ENCODE measurements at places on chromosomes 7 and 10. TPM values are rescaled to one million over a fixed set of nuclear protein-coding genes. Genes with fewer than 3 reads are reported as not detected.

Gene DUSP5
- 2.4 TPM for total RNA-seq

Gene EBLN1
- not detected for total RNA-seq

Gene TMEM196
- 0.55 TPM for total RNA-seq

Gene SUN3
- not detected for total RNA-seq

DNA sequence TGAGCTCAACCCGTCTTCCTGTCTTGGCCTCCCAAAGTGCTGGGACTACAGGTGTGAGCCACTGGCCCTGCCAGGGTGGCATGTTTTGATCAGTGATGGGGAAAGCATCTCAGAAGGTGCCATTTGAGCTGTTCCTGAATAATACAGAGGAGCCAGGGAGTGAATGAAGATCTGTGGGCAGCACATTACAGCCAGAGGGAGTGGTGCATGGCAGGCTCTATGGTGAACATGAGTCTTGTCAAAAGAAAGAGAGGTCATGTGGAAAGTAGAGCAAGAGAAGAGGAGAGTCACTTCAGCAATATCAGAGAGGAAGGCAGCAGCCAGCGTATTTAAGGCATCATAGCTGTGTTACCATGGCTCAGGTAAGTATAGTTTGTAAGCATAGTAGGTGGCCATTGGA, 275.7 kb upstream of the LRGUK start:
- no peak for DNase-seq
- H3K27ac ChIP-seq: no peak overlapping the region
- no peaks in the 10 kb centered on the region for H3K36me3 ChIP-seq
- no peaks in the 10 kb centered on the region for H3K4me1 ChIP-seq

DNA sequence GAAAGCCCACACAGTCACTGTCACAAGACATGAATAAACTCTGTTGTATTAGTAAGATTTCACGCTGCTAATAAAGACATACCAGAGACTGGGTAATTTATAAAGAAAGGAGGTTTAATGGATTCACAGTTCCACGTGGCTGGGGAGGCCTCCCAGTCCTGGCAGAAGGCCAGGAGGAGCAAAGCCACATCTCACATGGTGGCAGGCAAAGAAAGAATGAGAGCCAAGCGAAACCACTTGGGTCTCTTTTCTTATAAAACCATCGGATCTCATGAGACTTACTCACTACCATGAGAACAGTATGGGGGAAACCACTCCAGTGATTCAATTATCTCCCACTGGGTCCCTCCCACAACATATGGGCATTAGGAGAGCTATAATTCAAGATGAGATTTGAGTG, 110.2 kb downstream of the ST8SIA6 start:
- H3K4me1 ChIP-seq: no peaks in the 10 kb centered on the region
- DNase-seq: no peak
- no peak overlapping the region for H3K4me3 ChIP-seq
- peaks cover 5% of the 10 kb centered on the region for H3K36me3 ChIP-seq

GRCh38 chr7:191105-191980, 1.0 kb upstream of the FAM20C start:
- peak overlapping the region; percentile 89 for H3K4me3 ChIP-seq
- no peak overlapping the region for H3K27ac ChIP-seq
- H3K27me3 ChIP-seq: peaks cover 38% of the 10 kb centered on the region
- H3K36me3 ChIP-seq: peaks cover 9% of the 10 kb centered on the region
- DNase-seq: no peak
- peaks cover 38% of the 10 kb centered on the region for H3K4me1 ChIP-seq

DNA sequence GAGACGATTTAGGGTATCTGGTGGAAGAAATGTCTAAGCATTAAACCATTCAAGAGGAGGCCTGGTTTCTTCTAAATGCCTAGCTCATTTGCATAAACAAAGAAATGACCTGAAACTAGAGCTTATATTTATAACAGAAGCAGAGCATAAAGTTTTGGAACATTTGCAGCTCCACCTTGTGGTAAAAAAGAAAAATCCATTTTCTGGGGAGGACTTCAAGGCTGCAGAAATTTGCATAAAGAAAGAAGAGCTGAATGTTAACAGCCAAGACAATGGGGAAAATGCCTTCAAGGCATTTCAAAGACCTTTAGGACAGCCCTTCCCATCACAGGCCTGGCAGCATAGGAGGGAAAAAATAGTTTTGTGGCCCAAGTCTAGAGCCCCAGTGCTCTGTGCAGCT, 362.0 kb downstream of the ZNF248 start:
- no peak overlapping the region for H3K4me3 ChIP-seq
- H3K4me1 ChIP-seq: no peaks in the 10 kb centered on the region
- no peak overlapping the region for H3K27ac ChIP-seq
- DNase-seq: no peak
- H3K36me3 ChIP-seq: peaks cover 3% of the 10 kb centered on the region

GRCh38 chr10:114246679-114247305, 7.7 kb downstream of the VWA2 start:
- H3K27me3 ChIP-seq: peaks cover 47% of the 10 kb centered on the region
- peaks cover 3% of the 10 kb centered on the region for H3K4me1 ChIP-seq
- no peak overlapping the region for H3K27ac ChIP-seq

All from neural crest cell (in vitro differentiated cells).